ENCODE measurements at places on chromosomes 11 and 22.

GRCh38 chr11:93220078-93220477 lies 22.3 kb upstream of the SLC36A4 start:
- no peak for DNase-seq

GRCh38 chr11:47488111-47488510 lies 39.2 kb upstream of the RAPSN start:
- no peak for DNase-seq

DNA sequence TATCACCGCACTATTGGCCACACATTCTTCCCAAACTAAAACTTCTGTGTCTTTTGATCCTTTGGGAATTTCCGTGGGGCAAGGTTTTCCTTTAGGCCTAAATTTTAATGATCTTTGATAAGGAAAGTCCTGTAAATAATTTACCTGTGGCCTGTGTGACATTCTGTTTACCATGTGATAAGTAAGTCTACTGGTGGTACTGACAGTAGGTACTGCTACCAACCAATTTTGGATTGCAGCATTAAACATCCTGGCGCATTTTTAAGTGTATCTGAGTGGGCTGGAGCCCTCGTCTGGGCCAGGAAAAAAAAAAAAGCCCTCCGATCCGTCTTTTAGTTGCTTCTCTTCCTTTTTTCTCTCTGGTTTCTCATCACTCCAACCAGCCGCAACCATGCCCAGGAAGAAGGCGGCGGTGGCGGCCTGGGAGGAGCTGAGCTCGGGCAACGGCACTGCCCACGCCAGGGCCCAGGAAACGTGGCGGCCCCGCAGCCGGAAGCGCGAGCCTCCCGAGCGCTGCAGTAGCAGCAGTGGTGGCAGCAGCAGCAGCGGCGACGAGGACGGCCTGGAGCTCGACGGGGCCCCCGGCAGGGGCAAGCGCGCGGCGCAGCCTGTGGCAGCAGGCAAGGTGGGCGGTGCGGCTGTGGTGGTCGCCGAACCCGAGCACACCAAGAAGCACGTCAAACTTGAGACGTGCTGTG lies 33.6 kb downstream of the ASRGL1 start:
- DNase-seq, result peak; percentile 47

- DNase-seq, result no peak
These were observed 21.6 kb downstream of the PDGFB start for GRCh38 chr22:39223091-39223710.

GRCh38 chr22:42769238-42769573 lies 48.5 kb upstream of the A4GALT start:
- DNase-seq, result no peak

DNA sequence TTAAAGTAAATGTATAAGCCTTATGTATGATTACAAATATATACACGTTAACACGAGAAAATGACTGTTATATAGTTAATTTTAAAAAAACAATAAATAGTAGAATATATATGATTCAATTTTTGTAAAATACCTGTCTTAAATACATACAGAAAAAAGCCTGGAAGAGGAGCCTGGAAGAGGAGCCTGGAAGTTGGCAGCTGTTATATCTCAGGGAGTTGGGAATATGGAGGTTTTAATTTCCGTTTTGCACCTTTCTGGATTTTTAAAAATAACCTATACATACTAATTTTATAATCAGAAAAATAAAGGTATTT lies 111.6 kb downstream of the WT1 start:
- DNase-seq, result no peak

DNA sequence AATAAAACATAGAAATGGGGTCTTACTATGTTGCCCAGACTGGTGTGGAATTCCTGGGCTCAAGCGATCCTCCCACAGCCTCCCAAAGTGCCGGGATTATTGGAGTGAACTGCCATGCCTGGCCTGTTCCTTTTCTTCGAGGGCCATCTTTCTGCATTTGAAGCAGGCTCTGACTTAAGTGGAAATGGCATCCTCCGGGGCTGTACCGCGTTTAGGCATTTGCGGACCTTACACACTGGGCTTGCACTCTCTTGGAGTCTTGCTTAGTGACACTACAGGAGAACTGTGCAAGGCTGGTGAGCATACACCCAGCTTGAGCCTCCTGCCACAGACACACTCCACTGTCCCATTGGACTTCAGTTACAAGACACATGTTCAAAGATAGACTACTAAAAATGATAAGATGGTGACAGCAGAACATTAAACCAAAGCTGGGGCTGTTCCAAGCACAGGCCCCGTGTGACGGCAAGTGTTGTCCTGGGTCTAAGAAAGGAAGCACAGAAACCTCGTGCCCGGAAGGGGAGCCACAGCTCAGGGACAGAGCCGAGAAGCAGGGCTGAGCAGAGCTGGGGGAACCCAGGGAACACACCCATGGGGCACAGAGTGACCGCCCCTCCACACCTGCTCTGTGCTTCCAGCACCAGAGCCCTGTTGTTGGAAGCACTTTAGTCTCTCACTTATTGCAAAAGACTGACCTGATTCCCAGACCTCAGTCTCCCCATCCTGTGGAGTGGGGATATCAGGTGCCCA lies 59.0 kb upstream of the SHANK2 start:
- DNase-seq, result no peak

- no peak for DNase-seq
These were observed 45.6 kb downstream of the DNHD1 start for GRCh38 chr11:6542727-6543126.

- DNase-seq, result no peak
These were observed 19.3 kb upstream of the MPPED1 start for GRCh38 chr22:43392385-43392989.

DNA sequence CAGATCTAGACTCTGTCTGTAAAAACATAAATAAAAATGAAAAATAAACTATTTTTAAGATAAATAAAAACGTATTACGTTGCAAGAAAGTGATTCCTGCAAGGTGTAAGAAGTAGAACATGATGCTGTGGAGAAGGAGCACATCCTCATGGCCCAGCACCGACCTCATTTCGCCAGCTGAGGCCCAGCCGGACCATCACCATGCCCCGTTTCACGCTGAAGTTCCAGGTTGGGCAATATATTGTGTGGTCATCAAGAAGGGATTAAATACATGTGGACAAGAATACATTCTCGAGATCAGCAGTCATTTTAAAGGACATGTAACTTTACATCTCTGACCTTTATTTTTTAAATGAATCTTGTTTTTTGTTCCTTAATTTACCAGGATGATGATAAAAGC lies 20.7 kb upstream of the CTTN start:
- no peak for DNase-seq
